CD4-positive, alpha-beta T cell treated with Interleukin-15 for 1 hour (primary cell): ENCODE measurements at places on chromosomes 7 and 10.

- DNase-seq = no peak
Observed at GRCh38 chr10:31549896-31550295, 230.9 kb downstream of the ZEB1 start.

DNA sequence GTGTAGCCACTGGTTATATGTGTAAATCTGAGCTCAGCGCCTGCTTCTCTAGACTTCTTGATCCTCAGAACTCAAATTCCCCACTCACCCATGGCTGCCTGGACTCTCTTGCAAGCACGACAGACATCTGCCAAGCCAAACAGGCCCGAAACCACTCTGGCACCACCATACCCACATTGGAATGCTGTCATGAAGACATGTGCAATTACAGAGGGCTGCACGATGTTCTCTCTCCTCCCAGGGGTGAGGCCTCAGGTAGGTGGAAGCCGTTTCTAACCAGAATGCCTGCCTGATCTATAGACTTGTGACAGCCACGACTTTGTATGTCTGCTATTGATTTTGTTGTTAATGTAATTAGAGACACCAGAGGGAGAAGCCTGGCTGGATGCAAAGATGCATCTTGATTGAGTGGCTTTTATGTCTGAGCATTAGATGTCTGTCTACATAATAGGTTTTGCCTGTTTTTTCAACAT lies 4.0 kb downstream of the BAMBI start:
- no peak for DNase-seq

DNA sequence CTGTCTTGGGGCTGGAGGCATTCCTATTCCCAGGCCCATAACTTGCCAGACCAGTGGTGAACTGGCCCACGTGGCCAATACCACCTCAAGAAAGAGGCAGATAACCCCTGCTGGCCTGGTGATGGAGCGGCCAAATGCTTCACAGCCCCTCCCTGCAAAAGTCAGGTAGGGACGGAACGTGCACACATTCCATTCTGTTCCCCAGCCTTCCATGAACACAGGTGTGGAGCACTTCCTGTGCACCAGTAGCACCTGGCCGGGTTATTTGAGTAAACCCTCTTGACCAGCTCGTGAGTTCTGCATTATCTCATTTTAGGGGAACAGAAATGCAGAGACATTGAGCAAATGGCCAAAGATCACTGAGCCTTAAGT lies 134.4 kb downstream of the SH3PXD2A start:
- DNase-seq = no peak

DNA sequence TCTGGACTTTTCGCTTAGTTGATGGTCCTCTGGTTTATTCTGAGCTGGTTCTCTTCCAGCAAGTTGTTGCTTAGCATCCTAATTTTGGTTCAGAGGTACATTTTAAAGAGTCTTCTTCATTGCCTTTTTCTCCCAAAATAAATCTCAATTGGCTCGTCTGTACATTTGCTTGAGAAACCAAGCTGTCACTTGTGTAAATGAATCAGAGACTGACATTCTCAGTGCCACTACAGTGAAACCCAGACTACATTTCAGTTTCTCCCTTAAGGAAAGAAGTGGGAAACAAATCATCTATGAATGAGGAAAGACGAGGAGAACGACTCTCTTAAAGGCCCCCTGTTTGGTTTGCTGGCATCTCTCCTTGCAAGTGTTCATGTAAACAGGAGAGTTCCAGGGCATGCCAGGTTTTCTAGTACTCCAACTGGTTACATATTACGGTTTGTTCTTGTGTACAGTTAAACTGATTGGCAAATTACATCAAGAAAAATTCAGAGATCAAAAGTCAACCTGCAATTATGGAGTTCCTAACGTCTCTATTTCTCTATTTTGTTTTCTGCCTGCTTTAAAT lies 654.6 kb downstream of the SH2D4B start:
- DNase-seq = no peak

DNA sequence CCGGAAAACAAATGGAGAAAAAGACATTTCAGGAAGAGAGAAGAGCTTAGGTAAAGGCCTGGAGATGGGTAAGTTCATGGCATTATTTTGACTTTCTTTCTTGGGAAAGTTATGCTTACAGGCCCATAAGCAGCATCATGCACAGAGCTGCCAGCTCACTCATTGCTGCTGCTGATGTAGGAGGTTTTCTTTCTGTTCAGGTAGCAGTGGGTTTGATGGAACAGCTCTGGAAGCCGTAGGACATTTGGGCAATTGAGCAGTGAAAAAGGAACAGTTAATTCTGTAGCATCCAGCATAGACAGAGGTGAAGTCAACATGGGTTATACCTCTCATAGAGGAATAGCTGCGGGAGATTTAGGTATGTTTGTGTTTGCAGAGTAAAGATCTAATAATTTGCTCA lies 3.3 kb downstream of the CHN2 start:
- DNase-seq = no peak

- DNase-seq = no peak
Observed at GRCh38 chr10:126218174-126218573, 170.1 kb downstream of the ADAM12 start.

DNA sequence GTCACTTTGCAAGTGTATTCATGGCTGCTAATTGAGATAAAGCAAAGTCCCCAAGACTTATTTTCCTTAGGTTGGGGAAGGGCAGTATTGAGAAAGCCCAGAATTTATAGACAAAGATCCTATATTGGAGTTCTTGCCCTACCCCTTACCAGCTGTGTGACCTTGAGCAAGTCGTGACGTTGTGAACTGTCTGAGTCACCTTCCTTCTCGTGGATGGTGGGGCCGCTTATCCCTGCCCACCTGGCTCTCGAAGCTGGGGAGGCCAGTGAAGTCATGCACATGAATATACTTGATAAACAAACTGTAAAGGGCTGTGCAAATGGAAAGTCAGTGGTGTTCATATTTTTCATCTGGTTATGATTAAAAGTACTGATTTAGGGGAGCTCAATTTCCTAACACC lies 127.4 kb downstream of the TACC2 start:
- DNase-seq = no peak

- no peak for DNase-seq
Observed at GRCh38 chr7:37709631-37710509, 26.3 kb downstream of the GPR141 start.

GRCh38 chr10:51092402-51092801 lies 18.1 kb downstream of the PRKG1 start:
- DNase-seq = no peak

GRCh38 chr7:158047391-158048059 lies 540.1 kb downstream of the PTPRN2 start:
- no peak for DNase-seq

GRCh38 chr10:29482591-29483431 lies 152.0 kb downstream of the SVIL start:
- DNase-seq = no peak

GRCh38 chr10:23968301-23968700 lies 240.6 kb upstream of the KIAA1217 start:
- DNase-seq = no peak

GRCh38 chr7:32765185-32765584 lies 126.4 kb downstream of the KBTBD2 start:
- no peak for DNase-seq
